GM04503 (cell line): ENCODE measurements at places on chromosomes 3 and 15.

- DNase-seq: no peak
These were observed 35.3 kb downstream of the PAK2 start for GRCh38 chr3:196774848-196775422.

GRCh38 chr3:9976721-9977709 is 9.6 kb downstream of the EMC3 start:
- DNase-seq: peak; percentile 96

- DNase-seq: no peak
These were observed 650.9 kb upstream of the SEMA6D start for GRCh38 chr15:47066392-47066791.

- no peak for DNase-seq
These were observed 31.9 kb downstream of the TNIK start for GRCh38 chr3:171428321-171428787.

GRCh38 chr3:64576211-64576775 is 111.5 kb downstream of the ADAMTS9 start:
- DNase-seq: no peak

DNA sequence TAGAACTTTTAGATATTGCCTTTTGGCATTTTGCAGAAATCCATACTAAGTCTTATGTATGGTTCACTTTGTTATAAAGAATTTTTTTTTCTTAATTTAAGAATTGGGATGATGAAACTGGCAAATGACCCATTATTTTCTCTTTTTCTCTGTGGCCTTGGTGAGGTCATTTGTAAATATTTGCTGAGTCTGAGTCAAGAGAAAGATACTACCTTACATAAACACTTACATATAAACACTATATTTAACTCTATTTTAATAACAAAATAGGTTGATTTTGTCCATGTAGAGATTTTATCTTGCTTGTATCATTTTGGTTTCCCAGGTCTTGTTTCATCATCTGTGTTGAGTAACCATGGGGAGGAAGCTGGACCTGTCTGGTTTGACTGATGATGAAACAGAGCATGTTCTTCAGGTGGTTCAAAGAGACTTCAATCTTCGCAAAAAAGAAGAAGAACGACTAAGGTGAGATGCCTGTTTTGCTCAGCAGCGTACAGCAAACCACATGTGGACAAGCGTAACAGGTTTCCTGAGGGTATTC is 91.1 kb downstream of the MYRIP start:
- no peak for DNase-seq

DNA sequence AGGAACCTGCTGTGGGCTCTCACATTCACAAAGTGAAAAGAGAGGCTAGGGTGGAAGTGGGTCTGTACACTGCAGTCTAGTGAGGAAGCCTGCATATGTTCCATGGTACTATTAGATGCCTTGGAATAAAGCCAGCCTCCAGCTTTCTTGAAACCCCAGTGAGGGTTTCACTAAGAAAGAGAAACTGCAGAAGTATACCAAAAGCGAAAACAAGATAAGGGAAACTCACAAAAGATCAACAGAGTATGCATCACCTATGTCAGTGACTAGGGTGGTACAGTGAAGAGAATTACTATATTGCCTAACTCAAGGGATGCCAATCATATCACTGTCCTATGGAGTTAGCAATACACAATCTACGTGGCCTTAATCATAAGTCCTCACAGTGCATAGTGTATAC is 212.5 kb upstream of the GADL1 start:
- no peak for DNase-seq

DNA sequence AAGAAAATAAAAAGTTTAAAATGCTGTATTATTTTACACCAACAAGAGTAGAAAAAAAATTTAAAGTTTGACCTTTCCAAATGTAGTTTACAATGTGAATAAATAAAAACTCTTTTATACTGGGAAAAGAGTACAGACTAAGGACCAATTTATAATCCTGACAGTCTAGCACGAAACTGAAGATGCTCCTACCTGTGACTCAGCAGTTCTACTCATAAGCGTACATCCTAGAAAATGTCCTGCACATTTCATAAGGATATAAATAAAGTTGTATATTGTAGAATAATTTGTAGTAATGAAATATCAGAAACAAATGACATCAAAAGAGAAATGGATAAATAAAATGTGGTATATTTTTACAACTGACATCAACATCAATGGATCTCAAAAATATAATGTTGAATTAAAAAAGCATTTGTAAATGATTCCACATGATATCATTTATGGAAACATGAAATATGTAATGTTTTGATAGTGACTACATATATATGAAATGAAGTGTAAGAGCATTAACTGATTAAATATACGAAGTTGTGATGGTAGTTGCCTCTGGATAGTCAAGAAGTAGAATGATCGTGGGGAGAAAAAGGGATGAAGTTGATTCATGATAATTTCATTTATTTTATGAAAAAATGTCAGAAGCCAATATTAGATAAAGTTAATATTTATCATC is 161.3 kb upstream of the CBLB start:
- DNase-seq: no peak

DNA sequence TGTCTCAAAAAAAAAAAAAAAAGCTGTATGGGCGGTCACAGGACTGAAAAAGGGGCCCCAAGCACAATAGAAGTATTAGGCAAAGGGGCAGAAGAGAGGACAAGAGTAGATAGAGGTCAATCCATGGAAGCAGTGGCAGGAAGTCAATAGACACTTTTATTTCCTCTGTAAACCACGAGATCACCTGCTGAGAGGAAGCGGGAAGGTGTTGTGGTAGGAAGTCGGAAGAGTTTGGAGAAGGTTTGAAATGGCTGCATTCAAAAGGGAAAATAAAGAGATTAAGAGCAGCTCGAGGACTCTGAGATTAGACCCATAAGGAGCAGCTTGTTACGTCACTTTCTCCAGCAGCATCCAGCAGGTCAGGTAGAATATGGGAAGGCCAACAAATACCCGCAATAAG is 14.2 kb upstream of the ZNF148 start:
- DNase-seq: no peak

- no peak for DNase-seq
These were observed 94.8 kb downstream of the GABRG3 start for GRCh38 chr15:27065785-27066184.

- no peak for DNase-seq
These were observed 50.2 kb downstream of the EPHB3 start for GRCh38 chr3:184611607-184612281.

- DNase-seq: no peak
These were observed 236.8 kb upstream of the NR2E3 start for GRCh38 chr15:71573599-71573998.

GRCh38 chr15:100350434-100351226 is 8.9 kb upstream of the ADAMTS17 start:
- no peak for DNase-seq

GRCh38 chr3:78633626-78634025 is 1134.2 kb downstream of the ROBO1 start:
- no peak for DNase-seq

DNA sequence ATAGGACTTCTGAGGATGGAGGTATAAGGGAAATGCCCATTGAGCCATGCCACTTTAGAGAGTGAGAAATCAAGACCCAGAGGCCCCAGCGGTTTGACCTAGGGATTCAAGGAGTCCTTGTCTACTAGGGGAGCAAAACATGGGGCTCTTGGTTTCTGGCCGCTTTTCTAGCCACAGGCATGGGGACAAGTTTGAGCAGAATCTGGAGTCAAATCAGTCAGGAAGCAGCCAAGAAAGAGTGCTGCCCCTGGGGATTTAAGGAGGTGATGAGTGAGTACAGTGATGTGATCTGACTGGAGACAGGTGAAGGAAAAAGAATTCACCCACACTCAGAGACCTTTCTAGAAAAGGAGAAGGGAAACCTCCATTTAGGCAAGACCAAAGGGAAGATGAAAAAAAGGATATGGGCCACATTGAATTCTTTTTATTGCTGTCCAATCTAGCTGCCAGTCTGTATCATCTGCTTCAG is 244.0 kb upstream of the TBC1D5 start:
- no peak for DNase-seq

DNA sequence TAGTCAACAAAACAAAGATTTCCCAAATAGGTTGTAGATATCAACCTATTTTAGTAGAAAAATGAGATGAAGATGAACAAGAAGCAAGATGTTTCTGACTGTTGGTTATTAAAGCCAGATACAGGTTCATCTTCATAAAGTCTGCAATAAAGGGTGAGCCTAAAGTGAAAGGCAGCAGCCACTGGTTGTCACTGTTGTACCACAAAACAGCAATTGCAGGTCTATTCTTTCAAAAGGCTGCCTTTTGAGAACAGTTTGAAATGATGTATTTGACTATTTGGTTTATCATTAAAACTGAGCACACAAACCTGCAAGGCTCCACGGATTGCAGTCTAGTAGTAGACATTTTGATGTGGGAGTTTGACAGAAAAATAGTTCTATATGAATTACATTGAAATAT is 543.4 kb downstream of the GBE1 start:
- DNase-seq: no peak

DNA sequence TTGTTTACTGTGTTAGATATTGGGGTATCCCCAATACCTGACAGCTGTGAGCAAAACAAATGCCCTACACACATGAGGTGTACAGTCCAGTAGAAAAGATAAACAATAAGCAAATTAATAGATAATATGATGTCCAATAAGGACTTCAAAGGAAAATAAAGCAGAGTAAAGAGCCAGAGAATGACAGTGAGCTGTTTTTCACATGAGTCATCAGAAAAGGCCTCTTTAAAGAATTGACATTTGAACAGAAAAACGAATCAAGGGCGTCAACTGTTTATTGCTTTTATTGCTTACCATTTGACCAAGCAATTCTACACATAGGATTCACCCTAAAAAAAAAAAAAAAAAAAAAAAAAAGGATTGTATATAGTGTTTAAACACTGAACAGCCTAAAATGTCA is 96.6 kb upstream of the FLNB start:
- DNase-seq: no peak

GRCh38 chr3:14517601-14518431 is 22.3 kb downstream of the GRIP2 start:
- DNase-seq: no peak

- no peak for DNase-seq
These were observed 427.9 kb upstream of the AGTR1 start for GRCh38 chr3:148269816-148270215.

DNA sequence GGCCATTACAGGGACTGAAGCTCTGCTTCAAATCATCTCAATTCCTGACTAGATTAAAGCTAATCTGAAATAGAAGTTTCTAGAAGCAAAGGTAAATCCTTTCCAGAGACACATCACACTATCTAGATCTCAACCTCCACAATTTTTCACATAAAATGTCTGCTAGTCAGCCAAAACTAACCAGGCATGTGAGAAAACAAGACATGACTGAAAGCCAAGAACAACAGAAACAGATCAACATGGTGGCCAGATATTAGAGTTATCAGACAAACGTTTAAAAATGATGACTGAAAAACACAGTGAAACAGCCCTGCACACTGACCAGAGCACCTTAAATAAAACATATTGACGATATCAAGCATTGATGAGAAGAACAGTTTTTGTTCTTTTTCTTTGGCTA is 59.1 kb downstream of the SUMF1 start:
- DNase-seq: no peak

DNA sequence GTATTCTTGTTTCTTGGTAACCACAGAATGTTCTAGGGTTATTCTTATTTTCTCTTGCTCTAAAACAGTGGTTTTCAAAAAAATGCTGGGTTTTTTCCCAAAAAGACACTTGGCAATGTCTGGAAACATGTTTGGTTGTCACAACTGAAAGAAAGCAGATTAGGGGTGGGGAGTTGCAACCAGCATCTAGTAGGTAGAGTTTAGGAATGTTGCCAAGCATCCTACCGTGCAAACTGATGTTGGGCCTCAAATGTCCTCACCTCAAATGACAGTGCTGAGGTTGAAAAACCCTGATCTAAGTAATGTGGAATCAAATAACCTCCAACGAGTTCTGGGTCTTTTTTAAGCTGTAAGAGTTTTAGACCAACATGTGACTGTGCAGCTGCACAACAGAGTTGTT is 270.5 kb upstream of the STT3B start:
- DNase-seq: no peak

DNA sequence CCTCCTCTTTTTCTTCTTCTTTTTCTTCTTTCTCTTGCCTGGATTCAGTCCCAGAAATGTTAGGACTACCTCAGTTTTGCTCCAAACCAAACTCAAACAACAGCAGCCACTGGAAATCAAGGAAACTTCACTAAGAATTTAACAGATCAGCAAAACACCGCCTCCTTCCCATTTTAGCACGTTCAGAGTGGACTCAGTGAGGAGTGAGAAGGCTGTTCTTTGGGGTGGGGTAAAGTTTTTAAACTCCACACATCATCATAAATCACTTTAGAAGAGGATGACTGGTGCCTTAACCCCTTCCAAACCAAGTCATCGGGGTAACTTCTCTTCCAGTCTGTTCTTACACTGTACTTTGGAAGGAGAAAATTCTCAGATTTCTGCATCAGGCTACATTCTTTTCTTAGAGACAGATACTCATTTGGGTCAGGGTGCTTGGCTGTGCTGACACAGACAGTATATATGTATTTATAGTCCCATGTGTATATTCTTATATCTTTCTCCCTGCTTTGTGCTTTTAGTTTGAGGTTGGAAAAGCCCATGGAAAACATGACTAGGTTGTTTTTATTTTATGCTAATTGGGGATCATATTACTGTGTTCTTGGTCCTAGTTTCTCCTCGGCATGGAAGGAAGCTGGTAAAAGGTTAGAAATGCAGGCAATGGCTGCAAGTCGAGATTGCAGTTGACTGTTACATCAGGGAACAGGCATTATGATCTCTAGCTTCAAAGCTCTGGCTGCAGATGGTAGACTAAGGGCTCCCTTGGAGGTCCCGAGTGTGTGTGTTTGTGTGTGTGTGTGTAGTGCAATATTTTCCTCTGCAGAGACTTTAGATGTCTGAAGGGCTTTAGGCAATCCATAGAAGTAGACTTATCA is at the start of gene CCDC80:
TSS of gene CCDC80 (minus strand) at position 214 of the 872 bp plus-strand sequence. CDS start 1,238 bp downstream, outside the sequence.
- peak; percentile 80 for DNase-seq

DNA sequence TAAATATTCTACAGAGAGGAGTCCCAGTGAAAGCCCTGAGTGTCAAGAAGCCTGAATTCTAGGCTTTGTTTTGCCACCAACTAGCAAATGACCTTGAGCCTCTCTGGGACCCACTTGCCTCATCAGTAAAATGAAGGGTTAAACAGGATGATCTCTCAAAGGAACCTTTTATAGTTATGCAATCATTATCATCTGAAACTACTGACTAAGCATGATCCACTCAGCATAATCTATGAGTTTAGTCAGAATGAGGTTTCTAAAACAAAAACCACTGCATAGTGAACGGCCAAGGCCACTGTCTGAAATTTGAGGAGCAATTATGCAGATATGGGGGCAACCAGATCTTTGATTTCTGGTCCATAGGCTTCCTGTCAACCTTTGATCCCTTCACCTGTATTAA is 319.0 kb downstream of the MECOM start:
- no peak for DNase-seq

GRCh38 chr3:189355115-189355480 is 183.3 kb downstream of the TPRG1 start:
- no peak for DNase-seq

- DNase-seq: peak; percentile 12
These were observed 52.8 kb downstream of the FAM43A start for GRCh38 chr3:194738254-194739093.

GRCh38 chr3:29668233-29668632 is 387.4 kb downstream of the RBMS3 start:
- no peak for DNase-seq

DNA sequence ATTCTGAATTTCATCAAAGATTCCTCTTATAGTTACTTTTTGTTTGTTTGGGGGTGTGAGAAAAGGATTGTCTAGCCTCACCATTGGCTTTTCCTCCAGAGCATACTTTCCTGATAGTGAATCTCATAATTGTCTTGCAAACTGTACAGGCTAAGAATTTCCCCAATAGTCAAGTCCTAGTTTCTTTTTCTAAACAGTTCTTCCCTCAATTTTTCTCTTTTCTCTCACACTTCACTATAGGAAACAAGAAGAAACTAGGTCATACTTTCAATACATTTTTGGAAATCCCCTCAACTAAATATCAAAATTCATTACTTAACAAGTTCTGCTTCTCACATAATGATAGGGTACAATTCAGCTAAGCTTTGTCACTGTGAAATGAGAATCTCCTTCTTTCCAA is 241.9 kb downstream of the IL20RB start:
- no peak for DNase-seq
